ENCODE measurements at places on chromosomes 2 and 18. TPM values are rescaled to one million over a fixed set of nuclear protein-coding genes. Genes with fewer than 3 reads are reported as not detected.
A peak's percentile ranks its signal among the peaks of the same experiment; 100 is the strongest.

GRCh38 chr2:144281476-144281875, 238.4 kb downstream of the ZEB2 start:
- no peak for DNase-seq

DNA sequence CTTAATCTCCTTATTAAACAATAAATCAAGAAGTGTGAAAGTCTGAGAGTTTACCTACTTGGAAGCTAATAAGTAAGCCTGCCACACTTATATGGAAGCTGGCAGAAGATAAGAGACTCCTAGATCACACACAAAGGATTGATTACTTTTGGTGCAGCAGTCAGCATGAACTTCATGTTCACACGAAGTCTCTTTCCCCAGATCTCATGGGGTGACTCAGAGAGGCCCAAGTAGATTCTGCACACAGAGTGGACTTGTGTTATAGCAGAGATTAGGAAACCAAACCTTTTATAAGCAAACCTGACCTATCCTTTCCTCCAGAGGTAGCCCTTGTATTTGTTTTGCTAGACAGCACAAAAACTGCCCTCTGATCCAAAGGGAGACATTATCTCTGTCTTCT, 9.9 kb upstream of the GAREM1 start:
- DNase-seq = no peak

Gene BOD1L2
- total RNA-seq = not detected

DNA sequence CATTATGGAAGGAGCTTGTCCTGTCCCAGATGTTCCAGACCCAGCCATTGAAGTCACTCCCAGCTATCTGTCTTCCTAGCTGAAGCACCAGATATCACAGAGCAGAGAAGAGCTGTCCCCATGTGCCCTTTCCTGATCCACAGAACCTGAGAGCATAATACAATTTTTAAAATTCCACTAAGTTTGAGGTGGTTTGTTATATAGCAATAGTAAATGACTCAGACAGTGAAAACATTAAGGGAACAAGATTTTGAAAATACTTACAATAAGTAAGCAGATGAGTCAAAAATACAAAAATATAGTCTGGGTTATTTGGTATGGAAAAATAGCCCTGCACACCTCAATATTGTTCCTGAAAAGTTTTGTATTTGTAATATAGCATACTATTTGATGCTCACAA, 85.8 kb upstream of the GLS start:
- DNase-seq = no peak

- DNase-seq = no peak
Measured at GRCh38 chr2:41717839-41718238, 330.0 kb upstream of the PKDCC start.

DNA sequence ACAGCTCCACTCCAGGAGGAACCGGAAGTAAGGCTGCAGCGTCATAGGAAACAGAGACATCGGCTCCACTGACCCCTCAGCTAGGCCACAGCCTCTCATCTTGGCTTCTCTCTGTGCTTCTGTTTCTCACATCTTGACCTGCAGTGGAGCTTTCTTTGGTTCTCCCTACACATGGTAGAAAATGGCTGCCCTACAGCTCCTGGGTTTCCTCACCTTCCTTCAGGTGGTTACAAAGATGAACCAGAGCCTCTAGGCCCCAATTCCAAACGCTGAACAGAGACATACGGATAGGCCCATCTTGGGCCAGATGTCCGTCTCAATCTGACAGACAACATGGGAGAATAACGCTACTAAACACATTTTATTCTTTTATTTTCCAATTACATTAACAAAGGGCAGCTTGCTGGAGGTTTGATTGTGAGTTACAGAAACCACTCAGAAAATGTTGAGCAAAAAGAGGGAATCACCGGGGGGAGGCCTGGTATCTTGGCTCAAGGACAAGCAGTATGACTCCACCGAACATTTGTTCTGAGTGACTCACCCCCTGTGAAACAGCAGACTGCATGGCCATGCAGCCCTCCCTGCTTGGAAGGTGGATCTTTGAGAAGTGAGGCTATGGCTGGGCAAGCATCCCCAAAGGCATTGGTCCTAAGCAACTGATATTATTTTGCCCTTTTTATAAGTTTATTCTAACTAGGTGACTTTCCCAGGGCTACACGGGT, 303.5 kb downstream of the CDCA7 start:
- no peak for DNase-seq

- no peak for DNase-seq
Measured at GRCh38 chr18:54718408-54718773, 109.9 kb upstream of the RAB27B start.

- no peak for DNase-seq
Measured at GRCh38 chr18:6604573-6604941, 125.0 kb upstream of the ARHGAP28 start.

Gene UNC80
- 2.1 TPM for total RNA-seq

GRCh38 chr2:168604252-168604651, 148.2 kb downstream of the CERS6 start:
- DNase-seq = no peak

DNA sequence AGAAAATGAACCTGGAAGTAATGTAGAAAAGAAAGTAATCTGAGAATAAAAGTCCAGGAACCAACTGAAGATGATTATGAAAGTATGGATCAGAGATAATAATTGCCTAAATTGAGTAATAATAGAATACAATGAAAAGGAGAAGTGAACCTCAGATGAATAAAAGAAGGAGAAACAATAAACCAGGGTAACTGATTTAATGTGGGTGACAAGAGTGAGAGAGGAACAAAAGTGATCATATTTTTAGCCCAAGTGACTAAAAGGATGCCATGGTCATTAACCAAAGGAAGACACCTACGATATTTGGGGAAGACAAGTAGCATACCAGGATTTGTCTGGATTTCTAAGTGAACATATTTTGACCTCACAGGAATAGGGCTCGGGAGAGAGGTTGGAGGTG, 600.6 kb downstream of the RNF144A start:
- no peak for DNase-seq

Gene CRYBA2
- not detected for total RNA-seq

- DNase-seq = no peak
Measured at GRCh38 chr2:196515051-196515450, 124.5 kb upstream of the CCDC150 start.

- DNase-seq = no peak
Measured at GRCh38 chr2:65027616-65028244, 28.5 kb upstream of the CEP68 start.

GRCh38 chr2:38602136-38602731, 494 bp downstream of the HNRNPLL start:
- no peak for DNase-seq

DNA sequence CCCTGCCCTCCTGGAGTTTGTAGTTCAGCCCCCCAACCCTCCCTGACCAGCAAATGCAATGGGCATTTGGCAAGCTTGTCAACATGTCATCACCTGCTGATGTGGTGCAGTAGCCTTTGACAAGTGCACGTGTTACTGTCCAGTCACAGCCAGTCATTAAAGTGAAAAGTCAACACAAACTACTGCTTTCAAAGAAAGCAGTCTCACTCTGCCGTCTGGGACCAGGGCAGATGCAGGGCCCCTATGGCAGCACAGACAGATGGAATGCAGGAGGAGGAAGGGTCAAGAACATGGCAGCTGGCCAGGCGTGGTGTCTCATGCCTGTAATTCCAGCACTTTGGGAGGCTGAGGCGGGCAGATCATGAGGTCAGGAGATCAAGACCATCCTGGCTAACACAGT, 222.4 kb upstream of the OSR1 start:
- DNase-seq = no peak

Gene EDAR
- not detected for total RNA-seq

DNA sequence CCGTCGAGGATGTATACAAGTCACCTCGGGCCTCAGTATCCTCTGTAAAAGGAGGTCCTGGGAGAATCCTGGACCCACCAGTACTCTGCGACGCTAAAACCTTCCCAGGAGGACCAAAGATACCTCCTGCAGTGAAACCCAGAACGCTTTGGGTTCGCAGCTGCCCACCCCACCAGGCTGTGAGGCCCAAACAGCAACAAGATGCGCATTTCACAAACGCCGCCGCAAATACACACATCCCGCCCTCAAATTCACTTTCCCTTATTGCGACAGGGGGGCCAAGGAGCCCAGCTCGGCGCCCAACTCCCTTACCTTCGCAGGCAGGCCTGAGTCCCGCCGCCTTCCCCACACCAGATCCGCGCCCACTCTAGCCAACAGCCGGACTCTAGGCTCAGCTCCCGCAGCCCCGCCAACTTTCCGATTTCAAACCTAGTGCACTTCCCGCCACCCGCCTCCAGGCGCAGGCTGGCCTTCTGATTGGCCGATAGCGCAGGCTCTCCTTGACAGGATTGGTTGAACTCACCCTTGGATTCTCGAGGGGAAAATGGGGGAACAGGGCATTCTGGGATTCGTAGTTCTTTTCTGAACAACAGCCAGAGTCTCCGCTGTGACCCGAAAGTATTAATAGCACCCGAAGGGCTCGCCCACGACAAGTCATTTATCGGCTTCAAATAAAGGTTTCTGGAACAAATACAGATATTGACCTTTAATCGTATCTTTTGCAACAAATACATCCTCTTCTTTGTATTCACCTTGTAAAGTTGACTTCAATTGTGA, at the start of gene SPC25:
TSS of gene SPC25 (minus strand) at position 425 of the 777 bp plus-strand sequence. CDS start 911 bp downstream, outside the sequence.
- DNase-seq = peak; percentile 94

Gene CDH2
- total RNA-seq = 0.24 TPM

Gene ATAD2B
- 7.9 TPM for total RNA-seq

Gene IL1B
- not detected for total RNA-seq

GRCh38 chr18:79851489-79851888, 53.8 kb downstream of the KCNG2 start:
- no peak for DNase-seq

- DNase-seq = peak; percentile 44
Measured at GRCh38 chr18:45169610-45170009, 445.7 kb upstream of the SLC14A2 start.

GRCh38 chr18:53553030-53553429, 671.4 kb downstream of the MBD2 start:
- DNase-seq = peak; percentile 18

DNA sequence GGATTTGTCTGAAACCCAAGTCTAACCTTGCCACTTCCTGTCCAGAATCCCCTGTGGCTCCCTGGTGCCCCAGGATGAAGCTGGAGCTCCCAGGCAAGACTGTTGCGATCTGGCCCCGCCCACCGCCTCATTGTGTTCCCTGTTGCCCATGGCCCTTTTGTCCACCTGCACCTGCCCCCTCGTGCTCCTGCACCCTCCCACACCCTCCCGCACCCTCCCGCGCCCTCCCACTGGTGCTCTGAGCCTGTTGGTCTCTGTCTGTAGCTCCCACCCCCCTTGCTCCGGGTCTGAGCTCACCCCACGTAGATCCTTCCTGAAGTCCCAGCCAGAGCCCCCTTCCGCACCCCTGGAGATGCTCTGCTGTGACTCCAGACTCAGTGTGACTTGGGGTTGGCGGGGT, 244.4 kb downstream of the ATAD2B start:
- DNase-seq = no peak

Gene ARHGAP25
- total RNA-seq = 0.26 TPM

All from SK-MEL-5 (cell line).